ENCODE measurements at places on chromosomes 13 and 19.

DNA sequence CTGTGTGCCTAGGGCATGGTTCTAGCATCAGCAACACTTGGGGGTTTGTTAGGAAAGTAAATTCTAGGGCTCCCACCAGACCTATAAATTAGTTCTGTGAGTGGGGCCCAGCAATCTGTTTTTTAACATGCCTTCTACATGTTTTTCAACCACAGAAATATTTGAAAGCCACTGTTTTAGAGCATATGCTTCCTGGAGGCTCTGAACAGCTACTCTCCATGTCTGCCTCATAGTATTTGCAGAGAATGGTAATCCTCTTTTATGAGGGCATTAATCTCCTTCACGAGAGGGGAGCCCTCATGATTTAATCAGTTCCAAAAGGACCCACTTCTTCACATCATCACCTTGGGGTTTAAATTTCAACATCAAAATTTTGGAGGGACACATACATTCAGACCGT lies 6.0 kb downstream of the SPATA13 start:
- no peak for DNase-seq

GRCh38 chr13:23510979-23511735 lies 59.1 kb upstream of the TNFRSF19 start:
- no peak for DNase-seq

DNA sequence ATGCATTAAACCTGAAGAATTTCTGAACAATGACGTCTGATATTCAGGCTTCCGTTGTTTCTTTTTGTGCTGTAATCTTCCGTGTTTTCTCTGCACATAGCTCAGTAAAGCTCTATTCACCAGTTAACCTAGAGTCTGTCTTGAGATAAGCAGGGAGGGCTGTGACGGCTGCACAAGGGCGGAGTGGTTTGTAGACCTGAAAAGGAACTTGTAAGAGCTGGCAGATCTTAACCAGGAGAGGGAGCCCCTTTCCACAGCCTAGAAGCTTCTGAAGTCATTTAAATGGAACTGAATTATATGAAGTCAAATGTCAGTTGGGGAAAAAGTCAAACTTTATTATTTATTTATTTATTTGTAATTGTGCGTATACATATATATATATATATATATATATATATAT lies 27.5 kb downstream of the DPRX start:
- DNase-seq = no peak

- no peak for DNase-seq
These were observed 19.9 kb upstream of the TM9SF2 start for GRCh38 chr13:99481366-99481765.

- no peak for DNase-seq
These were observed 2.3 kb upstream of the ZNRF4 start for GRCh38 chr19:5452594-5453565.

- no peak for DNase-seq
These were observed 19.2 kb upstream of the ZNF175 start for GRCh38 chr19:51551673-51552432.

DNA sequence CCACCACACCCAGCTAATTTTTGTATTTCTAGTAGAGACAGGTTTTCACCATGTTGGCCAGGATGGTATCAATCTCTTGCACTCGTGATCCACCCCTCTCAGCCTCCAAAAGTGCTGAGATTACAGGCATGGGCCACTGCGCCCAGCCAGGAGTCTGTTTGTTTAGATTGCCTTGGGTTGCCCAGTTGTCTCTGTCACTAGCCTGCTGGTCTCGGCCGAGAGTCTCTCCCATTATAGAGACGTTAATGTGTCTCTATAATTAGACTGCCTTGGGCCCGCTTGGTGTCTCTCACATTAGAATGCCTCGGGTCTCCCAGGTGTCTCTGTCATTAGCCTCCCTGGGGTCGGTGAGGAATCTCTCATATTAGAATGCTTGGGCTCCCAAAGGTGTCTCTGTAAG lies 1533.6 kb downstream of the UQCRFS1 start:
- DNase-seq = no peak

DNA sequence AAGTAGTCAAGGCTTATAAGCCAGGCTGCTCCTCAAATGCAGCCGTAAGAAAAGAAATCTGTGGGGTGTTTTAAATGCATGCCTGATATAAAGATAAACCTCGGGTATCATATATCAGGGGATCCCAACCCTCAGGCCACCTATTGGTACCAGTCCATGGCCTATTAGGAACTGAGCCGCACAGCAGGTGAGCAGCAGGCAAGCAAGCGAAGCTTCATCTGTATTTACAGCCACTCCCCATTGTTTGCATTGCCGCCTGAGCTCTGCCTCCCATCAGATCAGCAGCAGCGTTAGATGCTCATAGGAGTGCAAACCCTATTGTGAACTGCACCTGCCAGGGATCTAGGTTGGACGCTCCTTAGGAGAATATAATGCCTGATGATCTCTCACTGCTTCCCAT lies 233.5 kb upstream of the SERP2 start:
- no peak for DNase-seq

- no peak for DNase-seq
These were observed 9.7 kb downstream of the FUT2 start for GRCh38 chr19:48705431-48705830.

DNA sequence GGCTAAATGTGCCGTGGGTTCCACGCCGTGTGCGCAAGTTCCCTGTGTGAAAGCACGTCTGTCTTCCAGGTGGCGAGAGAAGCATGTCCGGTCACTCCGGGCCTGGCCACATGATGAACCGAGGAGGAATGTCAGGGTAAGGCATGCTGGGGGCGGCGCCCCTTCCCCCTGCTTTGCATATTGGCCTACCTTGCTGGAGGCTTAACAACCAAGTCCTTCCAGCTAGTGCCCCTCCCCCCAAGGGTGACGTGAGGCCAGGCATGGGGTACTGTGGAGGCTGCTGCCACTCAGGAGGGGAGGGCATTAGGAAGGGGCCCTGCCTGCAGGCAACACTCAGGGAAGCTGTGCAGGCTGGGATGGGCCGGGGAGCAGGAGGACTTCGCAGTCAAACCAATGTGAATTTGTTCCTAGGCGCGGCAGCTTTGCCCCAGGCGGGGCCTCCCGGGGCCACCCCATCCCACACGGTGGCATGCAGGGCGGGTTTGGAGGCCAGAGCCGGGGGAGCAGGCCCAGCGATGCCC lies 12.5 kb downstream of the MICOS13 start:
- DNase-seq = no peak

- no peak for DNase-seq
These were observed 17.3 kb downstream of the BICRA start for GRCh38 chr19:47626238-47626637.

DNA sequence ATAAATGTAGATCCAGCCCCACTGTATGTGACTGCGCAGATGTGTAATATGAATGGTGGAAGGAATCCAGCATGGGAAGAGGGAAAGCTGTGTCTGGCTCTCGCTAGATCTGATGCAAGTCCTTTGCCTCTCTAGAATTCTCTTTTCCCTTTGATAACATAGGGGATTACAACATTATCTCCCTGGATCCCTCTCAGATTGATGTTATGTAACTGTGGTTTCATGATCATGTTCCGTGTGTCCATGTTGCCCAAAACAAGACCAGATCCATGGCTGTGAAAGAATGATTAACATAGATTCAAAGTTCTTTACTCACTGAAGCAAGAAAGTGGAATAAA lies 184.0 kb upstream of the UBL3 start:
- DNase-seq = no peak

DNA sequence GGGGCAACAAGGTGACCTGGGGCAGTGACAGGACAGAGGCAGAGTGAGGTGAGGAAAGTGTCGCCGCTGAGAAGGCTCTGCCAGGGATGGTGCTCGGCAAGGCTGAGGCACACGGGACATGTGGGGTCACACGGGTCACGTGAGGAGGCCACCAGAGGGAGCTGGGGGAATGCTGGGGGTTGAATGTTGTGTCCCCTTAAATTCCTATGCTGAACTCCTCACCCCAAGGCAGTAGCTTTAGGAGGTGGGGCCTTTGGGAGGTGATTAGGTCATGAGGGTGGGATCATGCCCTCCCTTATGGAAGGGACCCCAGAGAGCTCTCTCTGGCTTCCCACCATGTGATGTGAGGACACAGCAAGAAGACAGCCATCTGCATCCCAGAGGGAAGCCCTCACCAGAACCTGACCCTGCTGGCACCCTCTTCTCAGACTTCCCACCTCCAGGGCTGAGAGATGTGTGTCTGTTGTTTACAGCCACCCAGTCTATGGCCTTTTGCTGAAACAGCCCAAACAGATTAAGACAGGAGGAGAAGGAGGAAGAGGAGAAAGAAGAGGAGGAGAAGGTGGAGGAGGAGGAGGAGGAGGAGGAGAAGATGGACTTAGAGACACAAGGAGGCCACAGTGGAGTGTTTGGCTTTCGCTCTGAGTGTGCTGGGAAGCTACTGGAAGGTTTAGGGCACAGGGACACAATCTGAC lies 35.4 kb downstream of the RFX2 start:
- DNase-seq = no peak

DNA sequence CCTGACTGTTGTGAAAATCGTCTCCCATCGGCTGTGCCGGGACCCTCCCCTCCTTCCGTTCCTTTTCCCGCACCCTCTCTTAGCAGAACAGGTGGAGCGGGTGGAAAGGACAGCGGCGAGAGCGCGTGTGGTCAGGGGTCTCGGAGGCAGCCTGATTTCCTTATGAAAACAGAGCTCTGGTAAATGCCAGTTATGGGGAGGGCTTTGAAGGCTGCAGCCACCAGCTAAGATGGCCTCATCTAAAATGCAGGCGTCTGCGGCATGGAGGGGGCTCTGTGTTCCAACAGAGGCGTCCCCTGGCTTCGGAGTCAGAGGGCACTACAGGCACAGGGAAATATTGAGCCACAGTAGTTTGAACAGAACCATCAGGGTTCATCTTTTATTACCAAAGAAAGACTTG lies 93.8 kb upstream of the SOX1 start:
- no peak for DNase-seq

DNA sequence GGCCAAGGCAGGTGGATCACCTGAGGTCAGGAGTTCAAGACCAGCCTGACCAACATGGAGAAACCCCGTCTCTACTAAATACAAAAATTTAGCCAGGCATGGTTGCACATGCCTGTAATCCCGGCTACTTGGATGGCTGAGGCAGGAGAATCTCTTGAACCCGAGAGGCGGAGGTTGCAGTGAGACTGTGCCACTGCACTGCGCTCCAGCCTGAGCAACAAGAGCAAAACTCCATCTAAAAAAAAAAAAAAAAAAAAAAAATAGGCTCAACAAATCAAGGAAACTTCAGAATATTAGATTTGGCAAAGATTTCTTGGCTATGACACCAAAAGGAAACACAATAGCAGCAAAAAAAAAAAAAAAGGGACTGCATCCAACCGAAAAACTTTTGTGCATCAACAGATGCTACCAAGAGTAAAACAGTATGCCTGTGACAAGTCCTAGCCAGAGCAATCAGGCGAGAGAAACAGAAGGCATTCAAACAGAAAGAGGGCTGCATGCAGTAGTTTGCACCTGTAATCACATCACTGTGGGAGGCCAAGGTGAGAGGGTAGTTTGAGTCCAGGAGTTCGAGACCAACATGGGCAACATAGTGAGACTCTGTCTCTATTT lies 23.8 kb downstream of the ZNF160 start:
- DNase-seq = no peak

- no peak for DNase-seq
These were observed 3.8 kb downstream of the HCN2 start for GRCh38 chr19:593505-593904.

DNA sequence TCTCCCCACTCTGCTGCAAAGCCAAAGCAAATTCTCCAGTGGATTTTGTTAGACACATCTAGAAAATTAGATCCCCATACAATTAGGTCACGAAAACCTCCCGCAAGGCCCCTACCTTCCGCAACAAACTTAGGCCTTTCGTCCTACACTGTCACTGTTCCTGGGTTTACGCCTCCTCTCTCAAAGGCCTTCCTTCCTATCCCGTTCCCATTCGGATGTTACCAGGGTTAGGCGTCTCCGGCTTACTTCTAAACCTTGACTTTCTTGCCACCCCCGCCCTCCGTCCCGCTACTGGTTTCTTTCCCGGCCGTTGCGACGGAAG lies 754 bp downstream of the RNF6 start:
- DNase-seq = no peak

DNA sequence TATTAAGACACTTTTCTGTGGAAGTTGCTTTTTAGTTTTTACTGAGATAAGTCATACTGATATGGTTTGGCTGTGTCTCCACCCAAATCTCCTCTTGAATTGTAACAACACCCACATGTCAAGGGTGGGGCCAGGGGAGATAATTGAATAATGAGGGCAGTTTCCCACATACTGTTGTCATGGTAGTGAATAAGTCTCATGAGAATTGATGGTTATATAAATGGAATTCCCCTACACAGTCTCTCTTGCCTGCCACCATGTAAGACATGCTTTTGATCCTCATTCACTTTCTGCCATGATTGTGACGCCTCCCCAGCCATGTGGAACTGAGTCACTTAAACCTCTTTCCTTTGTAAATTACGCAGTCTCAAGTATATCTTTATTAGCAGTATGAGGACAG lies 1340.4 kb downstream of the SLITRK5 start:
- no peak for DNase-seq

DNA sequence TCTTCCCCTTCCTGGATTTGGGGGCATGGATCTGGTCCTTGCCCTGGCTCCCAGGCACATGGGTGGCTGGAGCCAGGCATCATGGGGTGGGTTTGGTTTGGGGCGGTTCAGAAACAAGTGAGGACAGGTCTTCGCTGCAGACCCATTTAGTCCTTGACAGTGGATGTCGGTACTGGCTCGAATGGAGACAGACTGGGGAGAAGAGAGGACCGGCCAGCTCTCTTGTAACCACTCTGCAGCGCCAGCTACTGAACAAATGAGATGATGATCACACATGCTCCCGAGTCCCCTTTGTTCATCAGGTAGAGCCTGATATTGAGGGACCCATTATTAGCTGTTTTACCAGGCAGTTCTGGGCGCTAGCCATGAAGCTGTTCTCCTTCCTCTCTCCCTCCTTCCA lies 64.5 kb downstream of the CHST8 start:
- no peak for DNase-seq

- no peak for DNase-seq
These were observed 68.9 kb upstream of the ZNF835 start for GRCh38 chr19:56740501-56740900.

- no peak for DNase-seq
These were observed 5.3 kb downstream of the GPC6 start for GRCh38 chr13:93231867-93232266.

GRCh38 chr19:14097532-14098151 lies 7.1 kb upstream of the SAMD1 start:
- DNase-seq = no peak

- no peak for DNase-seq
These were observed 600 bp upstream of the HMGB1 start for GRCh38 chr13:30466358-30466714.

Data from activated CD8-positive, alpha-beta memory T cell treated with anti-CD3 and anti-CD28 coated beads for 4 hours (primary cell).